CD4-positive, alpha-beta T cell treated with Interleukin-12 subunit alpha and Interleukin-12 subunit beta, for 1 hour (primary cell): ENCODE measurements at places on chromosomes 13 and 19.

- DNase-seq: peak; percentile 60
These were observed 43.1 kb downstream of the CEBPG start for GRCh38 chr19:33416307-33417215.

DNA sequence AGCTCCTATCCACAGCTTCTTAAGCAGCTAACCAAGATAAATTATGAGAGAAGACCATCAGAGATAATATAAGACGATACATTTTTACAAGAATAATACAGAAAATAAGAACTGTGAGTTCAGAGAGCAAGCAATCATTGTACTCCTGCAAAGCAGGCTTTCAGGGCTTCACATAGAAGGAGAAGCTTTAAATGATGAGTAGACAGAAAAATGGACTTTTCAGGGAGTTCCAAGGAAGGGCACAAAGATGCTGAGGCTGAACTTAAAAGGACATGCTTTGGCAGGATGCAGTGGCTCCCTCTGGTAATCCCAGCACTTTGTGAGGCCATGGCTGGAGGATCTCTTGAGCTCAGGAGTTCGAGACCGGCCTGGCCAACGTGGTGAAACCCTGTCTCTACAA lies 159.5 kb downstream of the POU4F1 start:
- no peak for DNase-seq

GRCh38 chr19:4538601-4538954 lies 1.3 kb downstream of the LRG1 start:
- no peak for DNase-seq

- DNase-seq: no peak
These were observed 418.9 kb downstream of the ZNF536 start for GRCh38 chr19:30791088-30791487.

DNA sequence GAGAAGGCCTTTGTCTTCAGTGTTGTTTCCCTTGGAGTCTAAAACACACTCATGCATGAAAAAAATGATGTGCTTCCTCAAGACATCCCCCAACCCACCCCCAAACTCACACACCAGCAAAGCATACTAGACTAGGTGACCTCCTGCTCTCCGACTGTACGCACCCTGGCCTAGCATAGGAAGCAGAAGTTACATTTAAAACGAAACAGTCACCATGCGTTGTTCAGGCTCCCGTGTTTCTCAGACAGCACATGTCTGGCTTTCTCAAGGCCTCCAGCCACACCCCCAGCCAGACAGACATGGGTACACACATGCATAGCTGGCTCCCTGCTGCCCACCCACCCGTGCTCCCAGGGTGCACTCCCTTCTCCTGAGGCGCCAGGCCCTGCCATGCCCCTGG lies 28.7 kb upstream of the C1QTNF9 start:
- no peak for DNase-seq
